ENCODE measurements at places on chromosomes 5 and 9.

GRCh38 chr5:168844016-168844921 lies 265.1 kb upstream of the PANK3 start:
- no peak for DNase-seq

DNA sequence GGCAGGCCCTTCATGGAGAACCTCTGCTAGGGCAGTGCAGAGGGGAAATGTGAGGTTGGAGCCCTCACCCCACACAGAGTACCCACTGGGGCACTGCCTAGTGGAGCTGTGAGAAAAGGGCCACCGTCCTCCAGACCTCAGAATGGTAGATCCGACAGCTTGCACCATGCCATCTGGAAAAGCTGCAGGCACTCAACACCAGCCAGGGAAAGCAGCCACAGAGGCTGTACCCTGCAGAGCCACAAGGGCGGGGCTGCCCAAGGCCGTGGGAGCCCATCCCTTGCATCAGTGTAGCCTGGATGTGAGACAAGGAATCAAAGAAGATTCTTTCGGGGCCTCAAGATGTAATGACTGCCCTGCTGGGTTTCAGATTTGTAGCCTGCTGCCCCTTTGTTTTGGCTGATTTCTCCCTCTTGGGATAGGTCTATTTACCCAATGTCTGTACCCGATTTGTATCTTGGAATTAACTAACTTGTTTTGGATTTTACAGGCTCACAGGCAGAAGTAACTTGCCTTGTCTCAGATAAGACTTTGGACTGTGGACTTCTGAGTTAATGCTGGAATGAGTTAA lies 16.6 kb upstream of the ZDHHC11 start:
- no peak for DNase-seq

GRCh38 chr5:78592735-78593386 lies 55.7 kb downstream of the LHFPL2 start:
- no peak for DNase-seq

DNA sequence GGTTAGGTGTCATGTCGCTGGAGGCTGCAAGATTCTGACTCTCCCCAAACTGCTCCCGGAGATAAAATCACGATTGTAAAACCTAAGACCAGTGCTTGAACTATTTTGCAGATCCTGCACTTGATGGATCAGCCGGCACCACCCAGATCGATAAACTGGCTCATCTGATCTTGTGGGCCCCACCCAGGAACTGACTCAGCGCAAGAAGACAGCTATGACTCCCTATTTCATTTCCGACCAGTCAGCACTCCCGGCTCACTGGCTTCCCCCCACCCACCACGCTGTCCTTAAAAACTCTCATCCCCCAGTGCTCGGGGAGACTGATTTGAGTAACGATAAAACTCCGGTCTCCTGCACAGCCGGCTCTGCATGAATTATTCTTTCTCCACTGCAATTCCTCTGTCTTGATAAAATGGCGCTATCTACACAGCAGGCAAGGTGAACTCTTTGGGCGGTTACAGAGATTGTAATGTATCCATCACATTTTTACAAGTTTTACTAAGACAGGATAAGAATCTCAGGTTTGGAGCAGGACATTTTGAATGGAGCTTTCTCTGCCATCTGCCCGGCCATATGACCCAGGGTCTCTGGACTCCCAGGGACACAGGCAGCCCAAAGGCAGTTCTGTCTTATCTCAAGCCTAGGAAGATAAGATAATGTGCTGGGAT lies 10.6 kb upstream of the PPP1R26 start:
- DNase-seq = no peak
